Activated effector memory CD4-positive, alpha-beta T cell treated with anti-CD3 and anti-CD28 coated beads, Interleukin-2, amount 50 U/mL, for 16 hours (primary cell): ENCODE measurements at places on chromosomes 3 and 15.
A peak's percentile ranks its signal among the peaks of the same experiment; 100 is the strongest.

GRCh38 chr3:15300323-15301078 lies 31.9 kb downstream of the SH3BP5 start:
- no peak for DNase-seq

DNA sequence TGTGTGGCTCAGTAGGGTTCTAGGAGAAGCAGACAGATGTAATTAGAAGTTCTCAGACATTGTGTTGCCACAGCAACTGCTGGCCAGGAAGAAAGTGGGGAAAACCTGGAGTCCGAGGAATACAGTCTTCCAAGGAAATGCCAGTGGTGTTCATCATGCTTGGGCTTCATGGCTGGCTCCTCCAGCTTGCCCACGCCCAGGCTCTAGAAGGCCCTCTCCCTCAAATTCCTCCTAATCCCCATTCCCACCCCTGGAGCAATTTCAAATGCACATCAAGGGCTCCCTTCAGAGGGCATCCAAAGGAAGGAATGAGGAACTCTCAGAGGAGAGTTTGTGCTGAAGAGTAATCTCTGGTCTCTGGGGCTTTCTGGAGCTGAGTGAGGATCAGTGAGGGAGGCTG lies 21.9 kb downstream of the FSTL1 start:
- DNase-seq = no peak

DNA sequence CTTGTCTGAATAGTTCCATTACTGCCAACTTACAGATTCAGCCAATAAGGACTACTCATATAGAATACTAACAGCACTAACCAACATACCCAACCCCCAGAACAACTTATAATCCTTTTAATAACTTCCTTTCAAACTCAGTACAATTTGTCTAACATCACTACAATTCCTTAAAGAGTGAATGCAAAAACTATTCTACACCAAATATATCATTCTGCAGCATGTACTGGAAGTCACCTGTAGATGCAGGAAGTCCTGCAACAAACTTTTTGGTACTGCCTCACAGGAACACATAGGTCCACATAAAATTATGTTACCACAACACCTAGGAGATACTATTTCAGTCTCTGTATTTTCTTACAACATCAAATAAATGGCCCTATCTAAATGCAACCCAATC lies 2.1 kb downstream of the CCNL1 start:
- no peak for DNase-seq

GRCh38 chr3:184275381-184275701 lies 481 bp upstream of the ECE2 start:
- DNase-seq = no peak

DNA sequence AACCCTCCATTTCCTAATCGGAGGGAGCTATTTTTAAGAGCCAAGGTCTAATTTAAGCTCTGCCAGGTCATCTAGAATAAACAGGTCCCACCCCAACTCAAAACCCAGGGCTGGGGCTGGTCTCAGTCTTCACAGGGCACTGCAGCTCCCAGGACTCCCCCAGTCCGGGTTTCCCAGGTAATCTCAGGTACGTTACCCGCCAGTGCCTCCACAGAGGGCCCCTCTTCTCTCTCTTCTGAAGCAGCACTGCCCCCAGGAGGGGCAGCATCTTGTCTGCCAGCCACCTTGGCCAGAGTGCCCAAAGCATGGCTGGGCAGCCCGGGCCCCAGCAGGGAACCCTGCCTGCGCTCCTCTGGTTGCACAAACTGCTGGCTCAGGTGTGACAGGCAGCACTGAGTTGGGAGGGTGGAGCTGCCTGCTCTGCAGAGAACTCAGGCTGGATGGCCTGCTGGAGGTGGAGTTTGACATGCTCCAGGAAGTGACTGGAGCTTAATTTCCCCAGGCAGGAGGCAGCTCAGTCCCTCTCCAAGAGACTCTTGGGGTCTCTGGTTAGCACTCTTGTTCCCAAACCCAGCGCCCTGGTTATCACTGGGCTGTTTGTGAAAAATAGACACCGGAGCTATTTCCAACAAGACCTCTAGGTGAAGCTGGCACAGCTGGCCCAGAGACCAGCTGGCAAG lies at the start of gene PLA2G4F:
PLA2G4F (minus strand) TSS at position 394 of the 680 bp plus-strand sequence; CDS start at position 307, 87 bp downstream.
- peak; percentile 55 for DNase-seq

DNA sequence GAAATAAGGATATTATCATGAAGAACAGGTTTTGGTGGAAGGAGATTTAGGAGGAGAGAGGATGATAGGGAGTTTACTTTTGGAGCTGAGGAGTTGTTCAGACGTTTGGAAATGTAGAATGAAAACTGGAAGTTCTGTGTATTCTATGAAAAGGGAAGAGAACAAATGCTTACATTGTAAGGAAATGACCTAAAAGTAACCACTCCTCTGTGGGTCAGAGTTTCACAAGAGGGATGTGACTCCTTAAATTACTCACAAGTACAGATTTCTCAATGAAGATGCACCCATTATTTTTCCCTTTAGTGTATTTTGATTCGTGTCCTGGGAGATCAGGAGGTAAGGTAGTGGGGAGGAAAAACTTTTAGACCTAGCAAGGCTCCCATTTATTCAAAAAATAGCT lies 4.0 kb downstream of the RNF13 start:
- DNase-seq = no peak

DNA sequence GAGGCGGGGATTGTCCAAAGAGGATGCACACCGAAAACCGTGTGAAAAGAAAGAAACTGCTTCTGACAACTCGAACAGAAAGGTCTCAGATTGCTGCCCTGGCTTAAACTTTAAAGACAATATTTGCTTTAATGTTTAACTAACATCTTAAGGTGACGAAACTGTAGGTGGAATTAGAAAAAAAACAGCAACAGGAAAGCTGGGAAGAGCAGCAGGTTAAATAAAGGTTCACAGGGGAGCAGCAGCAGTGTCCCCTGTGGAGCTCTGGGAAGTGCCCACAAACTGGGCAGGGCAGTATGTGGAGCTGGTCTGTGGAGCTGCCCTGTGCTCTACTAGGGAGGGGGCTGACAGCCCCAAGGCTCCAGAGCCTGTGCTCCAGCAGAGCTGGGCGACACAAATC lies 25.4 kb downstream of the RUVBL1 start:
- DNase-seq = no peak

- DNase-seq = no peak
These were observed 9.7 kb upstream of the EIF1B start for GRCh38 chr3:40299721-40300335.

- no peak for DNase-seq
These were observed 124.5 kb downstream of the RAB11A start for GRCh38 chr15:65993762-65994161.

DNA sequence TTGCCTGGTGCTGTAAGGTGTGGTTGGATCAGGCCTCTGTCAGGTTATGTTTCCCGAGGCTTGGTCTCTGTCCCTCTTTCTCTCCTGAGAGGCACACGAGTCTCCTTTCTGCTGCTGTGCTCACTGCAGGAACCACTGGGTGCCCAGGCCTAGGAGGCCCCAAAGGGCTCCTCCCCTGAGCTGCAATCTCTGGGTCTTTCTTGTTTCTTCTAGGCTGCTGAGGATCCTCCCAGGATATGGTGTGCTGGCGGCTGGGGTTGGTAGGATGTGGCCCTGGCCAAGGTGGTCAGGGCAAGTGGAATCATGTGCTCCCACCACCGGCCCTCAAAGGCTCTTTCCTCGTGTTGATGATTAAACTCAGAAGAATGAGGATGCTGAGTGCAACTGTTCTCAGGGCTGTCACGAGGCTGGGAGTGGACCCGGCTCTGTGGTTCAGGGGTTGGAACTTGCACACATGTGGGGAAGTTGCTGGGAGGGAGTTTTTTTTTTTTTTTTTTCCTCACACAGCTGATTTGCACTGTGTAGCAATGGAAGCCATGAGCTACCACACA lies 43.6 kb upstream of the CTSH start:
- DNase-seq = no peak

DNA sequence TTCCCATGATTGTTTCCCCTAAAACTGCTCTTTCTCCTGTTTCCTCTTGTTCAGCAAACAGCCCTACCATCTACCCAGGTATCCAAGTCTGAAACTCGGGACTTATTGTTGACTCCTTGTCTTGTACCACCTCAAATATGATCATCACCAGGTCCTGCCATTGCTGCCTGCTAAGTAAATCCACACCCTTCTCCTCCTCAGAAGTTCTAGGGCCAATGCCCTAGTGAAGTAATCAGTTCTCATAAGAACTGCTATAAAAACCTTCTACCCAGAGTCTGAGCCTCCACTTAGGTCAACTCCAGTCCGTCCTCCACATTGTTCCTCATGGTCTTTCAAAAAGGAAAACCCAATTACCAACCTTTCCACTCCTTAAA lies 77.0 kb upstream of the IL12A start:
- no peak for DNase-seq

- DNase-seq = no peak
These were observed 62.0 kb downstream of the PLD1 start for GRCh38 chr3:171748064-171748924.

DNA sequence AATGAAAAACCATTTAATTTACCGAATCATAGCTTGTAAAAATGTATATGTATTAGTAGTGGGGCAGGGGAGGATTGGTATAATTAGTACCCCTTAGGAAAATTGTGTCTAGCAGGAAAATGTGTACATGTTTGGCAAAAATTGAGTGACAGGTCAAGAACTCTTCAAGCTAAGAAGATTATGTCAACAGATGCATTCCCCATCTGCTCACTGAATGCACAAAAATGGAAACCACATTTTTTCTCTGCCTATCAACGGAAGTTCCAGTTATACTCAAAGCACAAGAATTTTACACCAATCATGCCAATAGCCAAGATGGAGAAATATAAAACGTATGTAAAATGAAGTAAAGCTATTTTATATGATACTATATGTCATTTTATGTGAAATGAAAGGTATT lies 377.8 kb downstream of the KCNH8 start:
- DNase-seq = no peak

GRCh38 chr3:134850761-134851160 lies 55.7 kb downstream of the EPHB1 start:
- no peak for DNase-seq

DNA sequence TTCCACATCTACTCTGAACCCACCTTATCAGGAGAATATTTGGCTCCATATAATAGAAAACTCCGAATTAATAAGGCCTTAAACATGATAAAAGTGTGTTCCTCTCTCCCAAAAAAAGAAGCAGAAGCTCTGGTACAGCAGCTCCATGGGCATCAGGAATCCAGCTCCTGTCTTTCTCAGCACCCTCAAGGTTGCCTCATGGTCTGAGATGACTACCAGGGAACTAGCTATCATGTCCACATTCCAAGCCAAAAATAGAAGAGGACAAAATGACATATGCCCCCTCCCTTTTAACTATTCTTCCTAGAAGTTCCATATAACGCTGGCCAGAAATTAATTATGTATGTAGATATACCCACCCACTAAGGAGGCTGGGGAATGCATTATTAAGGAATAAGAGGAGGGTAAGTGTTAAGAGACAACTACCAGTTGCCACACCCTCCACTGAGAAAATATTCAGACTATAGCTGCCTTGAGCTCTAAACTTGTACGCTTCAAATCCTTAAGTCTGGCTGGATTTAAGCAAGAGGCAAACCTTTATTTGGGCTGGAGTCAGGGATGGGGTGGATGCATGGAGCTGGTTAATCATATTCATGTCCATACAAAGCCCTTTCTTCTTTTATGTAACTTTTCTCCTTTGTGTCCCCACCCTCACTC lies 35.8 kb upstream of the CTDSPL start:
- DNase-seq = no peak

GRCh38 chr3:61946570-61947324 lies 385.4 kb downstream of the PTPRG start:
- DNase-seq = no peak

DNA sequence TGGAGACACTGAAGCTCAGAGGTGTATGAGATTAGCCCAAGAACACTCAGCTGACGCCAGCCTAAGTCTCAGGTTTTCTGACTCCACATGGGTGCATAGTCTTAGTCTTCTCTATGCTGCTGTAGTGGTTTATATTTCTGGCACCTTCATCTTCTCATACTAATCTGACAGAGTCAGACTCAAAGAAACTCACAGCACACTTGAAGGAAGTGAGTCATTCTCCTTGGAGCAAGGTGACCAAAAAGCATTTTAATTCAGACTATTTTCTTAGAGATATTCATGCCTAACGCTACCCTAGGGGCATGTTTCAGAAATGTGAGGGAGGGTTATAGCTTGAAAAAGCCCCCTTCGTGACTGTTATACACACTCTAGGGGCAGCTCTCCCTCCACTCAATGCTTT lies 775.3 kb upstream of the ARPP21 start:
- no peak for DNase-seq

GRCh38 chr3:94323596-94323995 lies 260.7 kb downstream of the NSUN3 start:
- no peak for DNase-seq

DNA sequence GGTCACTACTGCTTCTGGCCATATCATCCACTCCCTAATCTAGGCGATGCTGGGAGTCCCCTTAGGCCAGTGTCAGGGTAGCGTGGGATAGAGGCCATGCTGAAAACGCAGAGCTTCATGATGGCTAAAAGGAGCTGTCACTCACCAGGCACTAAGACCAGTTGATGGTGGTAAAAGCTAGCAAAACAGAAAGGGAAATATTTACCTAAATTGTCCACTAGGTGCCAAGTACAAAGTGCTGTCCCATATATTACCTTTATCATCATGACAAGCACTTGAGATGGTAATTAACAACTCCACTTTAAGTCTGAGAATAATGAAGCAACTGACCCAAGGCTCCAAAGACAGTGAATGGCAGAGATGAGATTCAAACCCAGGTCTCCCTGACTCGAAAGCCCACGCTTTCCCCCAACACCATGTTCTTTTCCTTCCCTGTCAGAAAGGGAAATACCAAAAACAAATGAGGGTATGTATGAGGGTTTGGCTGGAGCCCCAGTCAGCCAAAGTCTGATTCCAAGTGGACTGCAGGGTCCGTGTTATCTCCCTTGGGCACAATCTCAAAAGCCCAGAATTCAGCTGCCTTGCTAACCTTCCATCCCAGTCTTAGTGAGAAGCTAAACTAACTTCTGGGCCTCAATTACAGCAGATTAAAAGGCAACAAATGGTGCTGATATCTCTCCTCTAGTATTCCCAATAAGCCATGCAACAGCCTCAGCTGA lies 84.7 kb downstream of the RBPMS2 start:
- no peak for DNase-seq
